ENCODE measurements at places on chromosomes 1 and 21. TPM values are rescaled to one million over a fixed set of nuclear protein-coding genes. Genes with fewer than 3 reads are reported as not detected.

- peak; percentile 94 for DNase-seq
Observed at GRCh38 chr1:11037740-11038182, 9.3 kb downstream of the MASP2 start.

ZMYND12 gene
- 0.82 TPM for total RNA-seq

DNA sequence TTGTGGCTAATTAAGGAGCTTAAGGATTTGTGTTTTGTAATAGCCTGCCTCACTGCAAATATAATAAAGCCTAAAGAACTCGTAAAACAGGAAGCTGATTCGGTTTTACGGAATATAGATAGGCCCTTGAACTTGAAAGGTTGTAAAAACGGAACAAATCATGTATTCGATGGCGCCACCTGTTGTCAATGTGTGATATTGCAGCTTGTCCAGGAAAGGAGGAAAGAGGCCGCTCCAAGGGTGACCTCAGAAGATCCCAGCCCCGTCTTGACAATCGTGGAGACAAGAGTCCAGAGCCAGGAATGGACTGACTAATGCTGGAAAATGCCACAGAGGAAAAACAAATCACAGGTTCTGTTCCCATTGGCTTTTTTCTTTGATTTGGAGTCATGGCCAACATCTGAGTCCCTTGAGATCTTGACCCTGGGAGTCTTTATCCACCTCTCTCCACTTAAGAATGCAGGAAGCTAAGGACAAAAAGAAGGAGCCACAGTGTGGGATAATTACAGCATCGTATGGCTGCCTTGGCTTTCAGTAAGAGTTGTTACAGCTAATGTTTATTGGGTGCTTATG is 7.0 kb upstream of the IGSF21 start:
- peak; percentile 52 for DNase-seq

CYP4A11 gene
- total RNA-seq, result not detected

DNA sequence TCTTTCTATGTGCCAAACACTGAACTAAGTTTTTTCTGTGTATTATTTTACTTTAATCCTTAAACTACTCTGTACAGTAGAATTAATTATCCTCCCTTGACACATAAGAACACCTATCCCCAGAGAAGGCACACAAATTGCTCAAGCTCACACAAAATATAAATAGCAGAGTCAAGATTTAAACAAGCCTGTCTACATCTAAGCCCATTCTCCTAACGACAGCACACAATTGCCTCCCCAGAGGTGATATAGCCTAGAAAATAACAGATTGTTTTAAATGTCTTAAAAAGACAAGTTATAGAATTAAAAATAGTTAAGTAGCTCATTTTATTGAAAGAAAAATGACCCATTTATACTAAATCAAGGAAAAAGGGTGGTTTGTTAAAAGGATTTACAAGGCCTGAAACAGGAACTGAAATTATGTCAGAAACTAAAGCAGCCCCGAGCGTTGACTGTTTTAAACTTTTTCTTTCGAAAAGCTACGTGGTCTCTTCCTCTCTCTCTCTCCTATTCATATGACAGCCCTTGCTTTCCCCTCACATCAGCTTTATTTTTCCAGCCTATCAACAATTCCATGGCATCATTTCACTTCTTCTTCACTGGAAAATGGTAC is 30.5 kb downstream of the TNFSF18 start:
- DNase-seq, result no peak

CASQ2 gene
- 2.4 TPM for total RNA-seq

DNA sequence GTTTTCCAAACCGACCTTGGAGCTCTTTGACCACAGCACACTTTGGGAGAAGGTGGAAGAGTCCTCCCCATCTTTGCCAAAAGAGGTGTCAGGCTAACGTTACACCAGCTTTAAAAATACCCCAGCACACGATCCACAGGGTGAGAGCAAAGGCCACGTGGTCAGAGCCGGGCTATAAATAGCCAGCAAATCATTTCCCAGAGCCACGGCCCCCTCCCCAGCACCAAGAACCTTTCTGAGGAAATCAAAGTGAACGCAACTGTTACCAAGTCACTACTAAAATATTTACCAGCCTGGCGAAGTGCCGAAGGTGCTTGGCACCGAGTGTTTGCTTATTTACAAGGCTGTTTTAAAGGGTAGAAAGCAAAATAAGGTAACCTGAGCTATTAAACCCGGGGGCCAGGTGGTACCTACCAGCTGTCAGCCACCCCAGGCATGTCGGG is 72.4 kb downstream of the CASZ1 start:
- DNase-seq, result no peak

DNA sequence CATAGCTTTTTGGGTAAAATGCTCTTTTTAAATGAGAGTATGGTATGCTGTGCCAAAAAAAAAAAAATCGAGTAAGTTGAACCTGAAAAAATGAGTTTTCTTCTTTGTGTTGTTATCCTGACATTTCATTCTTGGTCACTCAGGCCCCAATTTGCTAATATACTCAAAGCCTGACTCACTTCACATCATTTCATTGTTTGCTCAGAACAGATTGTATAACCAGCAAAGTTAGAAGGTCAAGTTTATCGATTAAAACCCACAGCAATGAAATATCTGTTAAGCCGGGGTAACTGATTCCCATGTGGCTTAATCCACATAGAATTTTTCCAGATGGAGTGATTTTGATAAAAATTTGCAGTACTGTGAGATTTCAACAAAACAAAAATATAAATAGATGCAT is 363.7 kb downstream of the NEGR1 start:
- no peak for DNase-seq

- DNase-seq, result no peak
Observed at GRCh38 chr21:43591571-43591970, 67.7 kb downstream of the HSF2BP start.

RNU1-2 gene
- under 0.01 TPM for total RNA-seq

DNA sequence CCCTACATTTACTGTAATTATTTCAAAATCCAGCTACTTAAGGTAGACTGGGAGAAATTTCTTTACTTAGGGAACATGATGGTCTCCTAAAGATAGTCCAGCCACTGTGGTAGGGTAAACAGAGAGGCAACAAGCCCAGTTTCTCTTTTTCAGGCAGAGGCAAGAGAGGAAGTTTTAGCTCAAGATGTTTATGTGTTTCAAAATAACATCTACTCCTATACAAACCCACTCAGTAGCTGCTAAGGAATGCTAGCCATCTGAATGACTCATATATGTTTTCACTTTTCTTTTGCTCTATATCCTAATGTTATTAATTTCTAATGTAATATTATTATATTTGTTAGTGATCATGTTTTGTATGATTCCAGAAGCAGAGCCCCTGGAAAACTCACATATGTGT is 856.6 kb downstream of the PLA2G4A start:
- no peak for DNase-seq

DNA sequence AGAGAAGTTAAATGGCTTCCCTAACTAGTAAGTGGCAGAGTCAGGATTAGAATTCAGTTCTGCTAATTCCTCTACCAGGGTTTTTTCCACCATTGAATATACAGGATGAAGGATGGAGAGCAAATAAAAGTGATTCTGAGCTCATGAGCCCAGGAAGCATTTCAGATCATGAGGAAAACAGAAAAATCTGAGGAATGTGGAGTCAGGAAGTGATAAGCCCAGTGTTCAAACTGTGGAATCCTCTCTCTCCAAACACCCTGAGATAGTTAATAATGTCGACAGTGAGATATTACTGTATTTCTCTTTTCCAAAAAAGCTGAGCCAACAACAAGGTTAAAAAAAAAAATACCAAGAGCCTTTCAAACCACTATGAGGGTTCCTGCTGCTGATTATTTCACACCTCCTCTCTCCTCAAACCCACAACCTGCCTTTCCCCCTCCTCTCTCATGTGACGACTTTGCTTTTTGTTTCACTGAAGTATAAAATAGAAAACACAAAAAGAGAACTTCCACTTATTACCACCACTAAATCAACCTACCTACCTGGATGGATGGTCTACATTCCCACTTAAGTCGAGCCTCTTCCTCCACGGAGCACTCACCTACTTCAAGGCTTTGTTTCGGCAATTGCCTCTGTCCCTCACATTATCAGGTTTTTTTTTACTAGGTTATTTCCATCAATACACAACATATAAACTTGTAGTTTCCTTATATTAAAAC is 8.9 kb downstream of the SLAMF1 start:
- no peak for DNase-seq

UTS2 gene
- total RNA-seq, result 0.65 TPM
